ENCODE measurements at places on chromosomes 3 and 15.

- H3K27ac ChIP-seq: no peak overlapping the region
- no peaks in the 10 kb centered on the region for H3K36me3 ChIP-seq
- no peak for DNase-seq
- H3K4me1 ChIP-seq: peaks cover 9% of the 10 kb centered on the region
Observed at GRCh38 chr15:83105440-83105839, 2.0 kb upstream of the TM6SF1 start.

GRCh38 chr3:72818092-72818773, 30.0 kb downstream of the SHQ1 start:
- H3K36me3 ChIP-seq: no peaks in the 10 kb centered on the region
- H3K4me1 ChIP-seq: peaks cover 14% of the 10 kb centered on the region
- H3K27ac ChIP-seq: 0 out of 2 replicates have a peak overlapping the region, but pooled peaks have one; percentile 1
- H3K27me3 ChIP-seq: no peaks in the 10 kb centered on the region

GRCh38 chr3:170802164-170803151, 67.5 kb downstream of the RPL22L1 start:
- peaks cover 16% of the 10 kb centered on the region for H3K4me1 ChIP-seq
- 0 out of 2 replicates have a peak, but pooled peaks cover 3% of the 10 kb centered on the region for H3K36me3 ChIP-seq
- H3K27ac ChIP-seq: no peak overlapping the region
- H3K4me3 ChIP-seq: no peak overlapping the region

- peak overlapping the region; percentile 71 for H3K27ac ChIP-seq
- no peaks in the 10 kb centered on the region for H3K27me3 ChIP-seq
- no peak overlapping the region for H3K4me3 ChIP-seq
- H3K36me3 ChIP-seq: peaks cover 9% of the 10 kb centered on the region
Observed at GRCh38 chr3:190044142-190044541, 76.6 kb downstream of the P3H2 start.

- H3K4me3 ChIP-seq: no peak overlapping the region
- H3K27ac ChIP-seq: no peak overlapping the region
- no peaks in the 10 kb centered on the region for H3K36me3 ChIP-seq
- no peak for DNase-seq
Observed at GRCh38 chr3:128999102-128999501, 2.0 kb upstream of the EFCC1 start.

Data from WTC11 (cell line).